ENCODE measurements at places on chromosomes 2 and 18.

GRCh38 chr2:219698748-219699439, 71.5 kb downstream of the SLC4A3 start:
- DNase-seq, result no peak

DNA sequence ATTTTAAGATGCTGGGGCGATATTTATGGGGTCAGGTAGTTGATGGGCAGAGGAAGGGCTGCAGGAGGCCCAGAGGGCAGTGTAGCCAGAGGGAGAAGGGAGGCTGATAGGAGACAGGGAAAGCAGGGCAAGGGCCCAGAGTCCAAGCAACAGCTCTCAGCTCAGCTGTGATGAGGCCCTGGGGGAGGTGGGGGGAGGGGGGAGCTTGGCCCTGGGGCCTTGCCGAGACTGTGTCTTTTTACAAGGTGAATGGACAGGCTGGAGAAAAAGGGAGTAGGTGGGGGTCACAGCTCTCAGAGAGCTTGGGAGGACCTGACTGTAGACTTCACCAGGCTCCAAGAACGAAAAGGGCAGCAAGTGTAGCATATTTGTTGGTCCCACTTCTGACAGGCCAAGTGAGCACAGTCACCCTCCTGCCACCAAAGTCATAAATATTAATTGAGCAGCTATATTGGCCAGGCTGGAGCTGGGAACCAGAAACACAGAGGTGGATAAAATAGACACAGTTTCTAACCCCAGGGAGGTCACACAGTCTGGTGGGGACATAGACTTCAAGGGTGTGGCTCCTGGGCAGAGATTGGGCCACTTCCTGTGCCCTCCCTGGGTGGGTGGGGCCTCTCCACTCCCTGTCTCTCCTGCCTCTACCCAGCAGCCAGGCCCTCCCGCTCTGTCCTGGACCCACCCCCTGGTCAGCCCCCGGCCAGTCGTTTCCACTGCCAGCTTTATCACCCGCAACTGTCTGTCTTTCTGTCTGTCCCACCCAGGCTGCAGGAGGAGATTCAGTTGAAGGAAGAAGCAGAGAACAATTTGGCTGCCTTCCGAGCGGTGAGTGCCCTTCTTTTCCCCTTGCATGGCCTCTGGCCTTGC, 1.4 kb downstream of the DES start:
- no peak for DNase-seq

- no peak for DNase-seq
Measured at GRCh38 chr2:174623106-174623637, 25.6 kb upstream of the WIPF1 start.

DNA sequence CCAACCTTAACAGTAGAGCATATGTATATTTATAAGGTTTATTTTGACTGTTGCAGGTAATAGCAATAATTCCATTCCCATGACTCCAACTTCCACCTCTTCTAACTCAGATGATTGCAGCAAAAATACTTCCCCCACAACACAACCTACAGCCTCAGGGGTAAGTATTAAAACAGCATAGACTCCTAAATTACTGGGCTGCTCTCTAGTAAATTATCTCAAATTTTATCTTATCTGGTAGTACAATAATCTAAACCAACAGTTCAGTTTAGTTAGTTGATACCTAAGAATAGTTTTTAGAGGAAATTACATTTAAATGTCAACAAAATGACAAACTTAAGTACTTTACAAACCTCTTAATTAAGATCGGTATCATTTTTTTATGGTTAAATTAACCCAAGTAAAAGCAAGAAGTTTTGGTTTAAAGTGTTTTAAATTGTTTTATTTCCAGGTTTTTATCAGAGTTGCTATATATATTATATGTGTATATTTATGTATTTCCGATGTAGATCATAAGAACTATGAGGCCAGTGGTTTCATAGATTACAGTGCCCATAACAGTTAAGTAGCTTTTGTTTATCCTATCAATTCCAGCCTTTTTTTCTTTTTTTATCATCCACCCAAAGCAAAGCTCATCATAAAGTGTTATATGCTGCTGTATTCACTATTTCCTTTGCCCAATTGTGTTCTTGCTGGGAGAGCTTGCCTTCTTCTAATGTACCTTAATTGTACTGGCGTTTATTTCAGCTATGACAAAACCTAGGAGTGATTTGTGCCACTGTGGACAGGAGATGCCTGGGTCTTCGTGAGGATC, 13.7 kb downstream of the GATA6 start:
- no peak for DNase-seq

DNA sequence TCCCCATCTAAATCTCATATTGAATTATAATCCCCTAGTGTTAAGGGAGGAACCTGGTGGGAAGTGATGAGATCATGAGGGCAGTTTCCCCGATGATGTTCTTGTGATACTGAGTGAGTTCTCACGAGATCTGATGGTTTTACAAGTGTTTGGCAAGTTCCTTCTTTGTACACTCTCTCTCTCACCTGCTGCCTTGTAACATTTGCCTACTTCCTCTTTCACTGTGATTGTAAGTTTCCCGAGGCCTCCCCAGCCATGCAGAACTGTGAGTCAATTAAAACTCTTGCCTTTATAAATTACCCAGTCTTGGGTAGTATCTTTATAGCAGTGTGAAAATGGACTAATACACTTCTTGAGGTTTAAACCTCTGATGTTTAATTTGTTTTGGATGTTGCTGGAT, 177.5 kb downstream of the CD8B2 start:
- DNase-seq, result no peak

DNA sequence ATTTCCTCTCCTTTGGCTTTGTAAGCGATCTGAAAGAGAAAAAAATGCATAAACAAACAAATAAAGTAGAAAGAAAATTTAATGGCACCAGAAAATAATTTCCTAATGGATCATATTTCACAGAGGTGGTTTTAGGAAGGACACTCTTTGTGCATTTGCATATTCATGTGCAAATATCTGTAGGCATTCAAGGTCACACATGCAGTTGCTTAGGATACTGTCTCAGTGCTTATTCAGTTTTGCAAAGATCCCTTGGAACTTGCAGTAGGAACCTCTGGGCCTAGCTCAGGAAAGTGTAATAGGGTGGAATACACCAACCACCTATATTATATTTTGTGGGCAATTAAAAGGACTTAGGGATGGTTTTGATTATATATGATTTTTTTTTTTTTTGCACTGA, 54.3 kb downstream of the NEB start:
- no peak for DNase-seq

DNA sequence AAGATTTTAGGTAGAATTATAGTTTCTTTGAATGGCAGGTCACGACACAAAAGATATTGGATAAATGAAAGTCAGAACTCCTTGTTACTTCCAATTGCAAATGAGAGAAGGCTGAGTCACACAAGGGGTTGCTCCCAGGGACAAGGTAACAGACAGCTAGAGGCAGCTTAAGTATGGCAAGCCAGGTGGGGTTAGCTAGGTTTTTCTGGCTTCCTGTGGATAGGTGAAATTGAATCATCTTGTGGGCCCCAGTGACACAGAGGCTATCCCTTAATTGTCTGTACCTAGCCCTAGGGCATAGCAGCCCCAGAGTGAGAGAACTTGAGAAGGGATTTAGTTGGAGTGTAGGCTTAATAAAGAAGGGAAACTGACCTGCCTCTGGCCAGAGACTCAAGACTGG, 407.7 kb upstream of the SLC8A1 start:
- no peak for DNase-seq

- peak; percentile 76 for DNase-seq
Measured at GRCh38 chr2:139940686-139941085, 1160.5 kb upstream of the NXPH2 start.

DNA sequence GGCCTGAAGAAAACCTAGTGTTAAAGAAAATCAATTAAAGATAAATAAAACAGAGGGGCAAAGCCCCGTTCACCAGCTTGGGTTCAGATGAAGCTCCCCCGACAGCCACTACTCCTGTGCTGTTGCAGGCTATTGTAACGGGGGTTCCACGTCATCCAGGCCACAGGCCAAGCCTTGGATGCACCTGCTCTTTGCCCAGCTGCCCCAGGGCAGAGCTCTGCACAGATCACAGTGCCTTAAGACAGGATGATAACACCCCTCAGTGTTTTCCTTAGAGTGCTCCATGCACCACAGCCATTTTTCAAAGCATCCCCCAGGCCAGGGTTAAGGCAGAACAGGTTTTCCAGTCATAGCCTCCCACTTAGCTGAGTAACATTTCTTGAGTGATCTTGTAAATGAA, 32.0 kb downstream of the FASTKD2 start:
- no peak for DNase-seq

GRCh38 chr18:65790604-65791003, 39.8 kb downstream of the CDH7 start:
- no peak for DNase-seq

GRCh38 chr2:27150639-27151230, 1.9 kb downstream of the TCF23 start:
- DNase-seq, result no peak

- DNase-seq, result no peak
Measured at GRCh38 chr2:10255189-10256030, 47.3 kb upstream of the HPCAL1 start.

GRCh38 chr2:152534460-152535135, 182.7 kb downstream of the PRPF40A start:
- no peak for DNase-seq

All from fibroblast of skin of back (primary cell).